NCI-H2081 treated with DMSO at 0.1 percent for 48 hours (cell line): ENCODE measurements at places on chromosomes 12 and 14.

DNA sequence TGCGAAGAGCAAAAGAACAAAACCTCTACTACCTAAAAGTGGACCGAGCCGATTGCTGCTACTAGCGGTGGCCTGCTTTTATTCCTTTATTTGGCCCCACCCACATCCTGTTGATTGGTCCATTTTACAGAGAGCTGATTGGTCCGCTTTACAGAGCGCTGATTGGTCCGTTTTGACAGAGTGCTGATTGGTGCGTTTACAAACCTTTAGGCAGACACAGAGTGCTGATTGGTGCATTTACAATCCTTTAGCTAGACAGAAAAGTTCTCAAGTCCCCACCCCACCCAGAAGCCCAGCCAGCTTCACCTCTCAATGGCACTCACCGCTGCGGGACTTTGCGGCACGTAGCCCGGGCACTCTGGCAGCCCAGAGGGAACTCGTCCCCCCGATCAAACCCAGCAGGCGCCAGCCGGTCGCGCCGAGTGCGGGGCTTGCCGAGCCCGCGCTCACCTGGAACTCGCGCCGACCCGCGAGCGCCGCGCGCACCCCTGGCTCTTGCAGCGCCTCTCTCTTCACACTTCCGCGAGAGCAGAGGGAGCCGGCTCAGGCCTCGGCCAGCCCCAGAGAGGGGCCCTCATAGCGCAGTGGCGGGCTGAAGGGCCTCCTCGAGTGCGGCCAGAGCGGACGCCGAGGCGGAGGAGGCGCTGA, 8.7 kb upstream of the FGD4 start:
- no peak for DNase-seq

DNA sequence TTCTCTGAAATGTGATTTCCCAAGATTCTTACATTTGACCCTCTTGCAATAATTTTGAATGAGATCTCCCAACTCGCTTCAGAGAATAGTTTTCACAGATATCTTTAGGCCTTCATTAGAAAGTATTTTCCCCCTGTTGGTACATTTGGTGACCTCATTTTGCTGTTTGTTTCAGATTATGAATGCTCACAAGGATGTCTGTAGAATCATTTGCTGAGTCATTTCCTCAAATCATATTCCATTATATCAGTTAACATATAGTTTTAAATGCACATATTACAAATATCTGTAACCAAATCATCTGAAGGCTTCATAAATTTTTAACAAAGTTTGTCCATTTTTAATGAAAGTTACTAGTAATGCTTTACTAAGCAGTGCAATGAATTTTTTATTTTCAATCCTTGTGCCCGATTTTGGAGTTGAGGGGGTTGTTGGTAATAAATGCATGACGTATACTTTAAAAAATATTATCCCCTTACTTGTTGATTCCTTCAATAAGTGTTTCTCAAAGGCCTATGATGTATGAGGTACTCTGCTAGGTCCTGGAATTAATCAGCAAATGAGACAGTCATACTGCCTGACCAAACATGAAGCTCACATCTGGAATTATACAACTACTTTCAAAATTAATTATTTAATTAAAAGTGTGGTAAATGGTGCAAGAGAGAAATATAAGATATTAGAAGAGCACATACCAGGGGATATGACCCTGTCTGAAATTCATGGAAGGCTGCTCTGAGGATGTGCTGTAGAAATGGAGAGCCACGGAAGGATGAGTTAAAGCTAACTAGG, 126.9 kb upstream of the RAP1B start:
- no peak for DNase-seq

DNA sequence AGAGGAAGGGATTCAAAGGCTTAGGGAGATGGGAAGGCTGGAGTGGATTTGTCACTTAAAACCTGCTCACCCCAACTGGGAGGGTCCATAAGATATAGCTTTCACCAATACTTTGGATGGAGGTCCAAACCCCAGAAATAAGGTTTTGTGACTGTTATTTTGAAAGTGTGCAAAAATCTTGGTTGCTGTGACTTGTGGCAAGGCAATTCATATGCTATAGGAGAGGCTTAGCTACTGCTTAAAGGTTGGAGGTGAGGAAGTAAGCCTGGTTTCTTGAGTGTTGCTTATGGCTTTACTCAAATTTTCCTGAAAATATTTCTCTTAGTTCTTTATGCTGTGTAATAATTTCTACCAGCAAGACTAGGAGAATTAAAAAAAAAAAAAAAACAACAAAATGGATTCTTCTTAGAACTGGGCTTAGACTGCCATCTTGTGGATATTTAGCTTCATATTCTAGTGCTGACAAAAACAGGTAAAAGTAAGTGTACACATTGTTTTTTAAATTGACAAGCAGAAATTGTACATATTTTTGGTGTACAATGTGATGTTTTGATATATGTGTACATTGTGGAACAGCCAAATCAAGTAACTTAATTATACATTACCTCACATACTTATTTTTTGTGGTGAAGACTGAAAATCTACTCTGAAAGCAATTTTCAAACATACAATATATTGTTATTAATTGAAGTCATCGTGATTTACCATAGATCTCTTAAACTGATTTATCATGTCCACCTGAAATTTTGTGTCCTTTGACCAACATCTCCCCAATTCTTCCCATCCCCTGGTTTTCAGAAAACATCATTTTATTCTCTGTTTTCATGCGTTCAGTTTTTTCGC, 23.0 kb downstream of the PDE6H start:
- DNase-seq = peak; percentile 9

DNA sequence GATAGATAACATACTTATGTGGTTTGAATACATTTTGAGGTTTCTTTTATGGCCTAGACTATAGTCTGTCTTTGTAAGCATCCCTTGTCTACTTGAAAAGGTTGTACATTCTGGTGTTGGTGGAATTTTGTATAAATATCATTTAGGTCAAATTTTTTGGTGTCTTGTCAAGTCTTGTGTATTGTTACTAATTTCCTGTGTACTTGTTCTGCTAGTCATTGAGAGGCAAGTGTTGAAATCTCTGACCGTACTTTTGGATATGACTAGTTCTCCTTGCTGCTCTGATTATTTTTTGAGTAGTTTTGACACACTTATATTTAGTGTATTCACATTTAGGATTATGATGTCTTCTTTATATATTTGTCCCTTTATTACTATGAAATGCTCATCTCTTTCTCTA, 219.6 kb downstream of the CCDC91 start:
- DNase-seq = no peak

DNA sequence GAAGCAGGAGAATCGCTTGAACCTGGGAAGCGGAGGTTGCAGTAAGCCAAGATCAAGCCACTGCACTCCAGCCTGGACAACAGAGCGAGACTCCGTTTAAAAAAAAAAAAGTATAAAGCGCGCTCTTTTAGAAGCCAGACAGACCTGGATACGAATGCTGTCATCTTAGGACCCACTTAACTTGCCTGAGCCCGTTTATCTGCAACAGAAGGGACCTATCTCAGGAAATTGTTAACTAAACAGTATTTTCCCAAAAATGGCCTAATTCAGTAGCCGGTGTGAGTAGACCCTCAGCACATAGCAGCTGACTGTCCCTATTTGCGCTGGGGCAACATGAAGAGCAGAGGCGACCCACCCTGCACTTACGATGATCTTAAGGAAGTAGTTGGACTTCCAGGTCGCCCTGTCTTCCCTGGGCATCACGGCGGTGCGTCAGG, 529 bp downstream of the RPLP0 start:
- DNase-seq = no peak

- no peak for DNase-seq
These were observed 13.0 kb upstream of the TMED2 start for GRCh38 chr12:123571343-123571813.

DNA sequence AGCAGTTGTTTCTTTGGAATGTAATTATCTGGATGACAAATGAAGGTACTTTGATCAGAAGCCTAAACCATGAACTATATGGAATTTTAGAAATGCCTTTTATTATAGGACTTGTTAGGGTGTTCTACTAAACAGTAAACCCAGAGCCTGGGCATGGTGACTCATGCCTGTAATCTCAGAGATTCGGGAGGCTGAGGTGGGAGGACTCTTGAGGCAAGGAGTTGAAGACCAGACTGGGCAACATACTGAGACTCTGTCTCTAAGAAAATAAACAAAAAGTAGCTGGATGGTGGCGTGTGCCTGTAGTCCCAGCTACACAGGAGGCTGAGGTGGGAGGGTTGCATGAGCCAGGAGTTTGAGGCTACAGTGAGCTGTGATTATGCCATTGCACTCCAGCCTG, 23.9 kb downstream of the PALS1 start:
- DNase-seq = no peak

DNA sequence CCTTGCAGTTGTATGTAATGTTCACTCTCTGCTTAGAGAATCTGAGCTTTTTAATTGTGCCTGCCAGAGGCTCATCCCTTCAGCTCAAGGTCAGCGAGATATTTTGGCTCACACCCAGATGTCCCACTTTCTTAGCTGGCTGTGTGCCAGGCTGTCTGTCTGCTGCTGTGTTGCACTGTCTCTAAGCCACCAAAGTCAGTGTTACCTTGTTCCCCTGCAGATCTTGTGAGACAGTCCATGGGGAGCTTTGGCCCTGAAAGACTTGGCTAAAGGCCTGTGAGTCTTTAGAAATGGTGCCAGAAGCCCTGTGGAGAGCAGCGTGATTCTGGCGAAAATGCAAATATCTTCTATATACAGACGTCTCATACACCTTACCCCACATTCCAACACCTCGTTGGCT, 293.7 kb downstream of the TTC6 start:
- no peak for DNase-seq

DNA sequence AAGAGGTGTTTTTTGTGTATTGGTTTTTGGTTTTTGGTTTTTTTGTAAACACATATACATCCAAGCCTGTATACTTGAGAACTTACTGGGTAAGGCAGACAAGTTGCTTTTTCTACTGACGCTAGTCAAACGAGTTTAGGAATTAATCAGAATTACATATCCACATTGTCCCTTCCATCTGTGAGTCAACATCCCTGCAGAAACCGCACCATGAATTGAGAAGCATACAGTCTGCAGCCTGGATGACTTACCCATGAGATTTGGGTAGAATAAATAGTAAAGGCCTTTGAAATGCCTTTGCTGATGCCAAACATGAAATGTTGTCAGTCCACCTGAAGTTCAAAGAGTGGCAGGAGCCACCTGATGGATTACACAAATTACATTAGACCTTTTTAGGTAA, 21.4 kb upstream of the C12orf42 start:
- DNase-seq = no peak

GRCh38 chr14:74913986-74914573, 9.0 kb downstream of the RPS6KL1 start:
- DNase-seq = no peak

DNA sequence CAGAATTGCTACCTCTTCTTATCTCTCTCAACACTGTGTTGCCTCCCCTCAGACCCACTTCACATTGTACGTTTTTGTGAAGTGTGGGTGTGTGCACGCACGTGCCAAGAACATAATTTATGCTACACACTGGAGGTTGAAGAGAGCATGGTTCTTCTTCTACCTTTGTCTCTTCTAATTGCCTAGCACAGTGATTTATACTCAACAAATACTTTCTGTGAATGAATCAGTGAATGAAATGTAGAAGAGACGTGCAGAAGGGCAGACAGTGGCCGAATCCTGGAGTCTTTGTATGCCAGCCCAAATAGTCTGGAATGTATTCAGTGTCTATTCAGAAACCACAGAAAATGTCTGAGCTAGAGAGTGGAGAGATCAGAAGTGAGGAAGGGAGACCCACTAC, 4.6 kb upstream of the SAMD4A start:
- no peak for DNase-seq

GRCh38 chr14:48382961-48383360, 707.6 kb upstream of the MDGA2 start:
- DNase-seq = no peak

- no peak for DNase-seq
These were observed 33.1 kb upstream of the COL2A1 start for GRCh38 chr12:48037267-48037915.

DNA sequence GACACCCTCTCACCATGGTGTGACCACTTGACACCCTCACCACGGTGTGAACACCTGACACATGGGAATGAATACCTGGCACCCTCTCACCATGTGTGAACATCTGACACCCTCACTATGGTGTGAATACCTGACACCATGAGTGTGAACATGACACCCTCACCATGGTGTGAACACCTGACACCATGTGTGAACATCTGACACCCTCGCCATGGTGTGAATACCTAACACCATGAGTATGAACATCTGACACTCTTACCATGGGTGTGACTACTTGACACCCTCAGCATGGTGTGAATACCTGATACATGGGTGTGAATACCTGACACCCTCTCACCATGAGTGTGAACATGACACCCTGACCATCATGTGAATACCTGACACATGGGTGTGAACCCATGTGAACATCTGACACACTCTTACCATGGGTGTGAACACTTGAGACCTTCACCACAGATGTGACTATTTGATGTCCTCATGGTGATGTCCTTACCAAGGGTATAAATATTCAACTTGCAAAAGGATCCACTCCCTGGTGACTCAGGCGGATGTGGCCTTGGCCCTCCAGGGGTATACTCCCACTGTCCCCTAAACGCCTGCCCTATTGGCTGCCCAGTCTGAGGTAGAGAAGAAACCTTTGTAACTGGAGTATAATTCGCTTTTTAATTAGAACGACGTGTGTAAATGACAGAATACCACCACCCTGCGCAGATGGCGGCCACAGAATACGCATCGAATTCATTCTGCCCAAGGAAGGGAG, 29.1 kb downstream of the RFLNA start:
- DNase-seq = no peak

- no peak for DNase-seq
These were observed 34.6 kb upstream of the MEG3 start for GRCh38 chr14:100791348-100791735.

DNA sequence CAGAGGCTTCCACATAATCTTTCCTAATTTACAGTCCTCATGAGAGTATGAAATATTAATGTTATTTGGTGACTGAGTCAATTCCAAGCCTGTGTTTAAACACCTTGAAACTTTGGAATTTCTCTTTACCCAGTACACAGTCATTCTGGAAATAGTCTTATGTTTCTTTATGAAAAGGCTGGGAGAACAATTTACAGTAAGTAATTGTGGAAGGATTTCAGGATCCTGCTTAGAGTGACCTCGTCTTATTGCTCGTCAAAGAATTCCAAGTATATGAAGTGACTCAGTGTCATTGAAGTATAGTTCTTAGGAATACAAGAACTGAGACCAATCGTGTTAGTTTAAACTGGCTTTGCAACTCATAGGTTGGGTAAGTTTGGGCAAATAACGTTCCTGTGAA, 634.2 kb downstream of the SLC16A7 start:
- DNase-seq = no peak

GRCh38 chr14:95808371-95808770, 68.3 kb upstream of the TUNAR start:
- no peak for DNase-seq
